ENCODE measurements at places on chromosomes 3 and 15.

DNA sequence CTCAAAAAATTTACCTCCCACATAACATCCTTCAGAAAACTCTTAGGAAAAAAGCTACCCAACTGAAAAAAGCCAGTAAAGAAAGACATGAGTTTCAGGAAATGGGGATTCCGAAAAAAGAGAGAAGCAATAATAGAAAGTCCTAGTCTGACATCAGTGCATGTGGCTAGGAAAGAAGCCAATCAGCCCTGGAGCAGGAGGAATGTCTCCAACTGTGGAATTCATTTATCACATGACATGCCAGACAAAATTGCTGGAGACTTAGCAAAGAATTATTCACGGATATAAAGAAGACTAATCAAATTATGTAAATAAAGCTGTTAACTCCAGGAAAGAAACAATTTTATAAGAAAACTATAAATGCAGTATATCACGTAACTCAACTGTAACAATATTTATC, 258.9 kb upstream of the RARB start:
- no peak for DNase-seq

- DNase-seq = no peak
These were observed 47.7 kb upstream of the INSYN1 start for GRCh38 chr15:73800662-73801345.

GRCh38 chr3:69774029-69774428, 34.8 kb downstream of the MITF start:
- DNase-seq = no peak

DNA sequence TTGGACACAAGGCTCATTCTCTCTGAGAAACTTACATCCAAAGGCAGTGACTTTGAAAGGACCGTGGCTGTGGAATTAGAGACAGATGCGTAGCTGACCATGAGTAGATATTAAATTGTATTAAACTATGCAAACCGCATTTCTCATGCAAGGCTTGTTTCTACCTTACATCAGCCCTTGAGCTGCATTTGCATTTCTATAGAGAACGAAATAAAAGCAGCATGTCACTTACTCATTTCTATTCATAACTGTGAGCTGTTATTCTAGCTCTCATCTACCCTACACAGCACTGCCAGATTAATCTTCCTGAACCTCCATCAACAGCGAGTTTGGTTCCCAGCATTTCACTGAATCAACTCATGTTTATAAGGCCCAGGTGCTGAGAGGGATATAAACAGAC, 72.3 kb downstream of the THSD4 start:
- no peak for DNase-seq

DNA sequence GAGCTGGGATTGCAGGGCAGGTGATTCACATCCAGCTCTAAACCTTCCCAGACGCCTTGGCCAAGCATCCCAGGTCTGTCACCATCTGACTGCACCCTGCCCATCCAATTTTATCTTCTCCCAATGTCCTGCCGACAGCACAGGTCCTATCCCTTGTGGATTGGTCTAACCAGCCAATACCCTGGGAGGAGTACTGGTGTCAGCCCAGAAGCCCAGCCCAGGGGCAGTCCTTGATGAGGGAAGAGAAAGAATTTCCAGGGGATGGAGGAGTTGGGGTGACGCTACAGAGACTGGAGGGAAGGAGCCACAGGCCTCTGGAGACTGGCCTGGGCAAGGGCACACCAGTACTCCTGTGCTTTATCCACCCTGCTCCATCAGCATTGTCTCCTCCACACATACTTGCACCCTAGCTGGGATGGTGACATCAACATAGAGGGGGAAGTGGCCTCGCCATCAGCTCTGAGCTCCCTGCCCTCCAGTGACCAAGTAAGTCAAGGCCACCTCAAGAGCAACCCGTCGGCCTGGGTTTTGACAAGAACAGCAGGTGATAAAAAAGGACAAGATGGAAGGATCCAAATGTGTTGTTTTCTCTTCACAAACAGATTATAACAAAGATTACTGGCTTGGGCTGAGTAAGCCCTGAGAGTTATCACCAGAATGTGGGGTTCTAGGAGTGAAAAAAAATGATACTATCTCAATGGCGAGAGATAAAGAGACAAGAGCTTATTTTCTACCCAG, 114.6 kb downstream of the AQP9 start:
- no peak for DNase-seq

DNA sequence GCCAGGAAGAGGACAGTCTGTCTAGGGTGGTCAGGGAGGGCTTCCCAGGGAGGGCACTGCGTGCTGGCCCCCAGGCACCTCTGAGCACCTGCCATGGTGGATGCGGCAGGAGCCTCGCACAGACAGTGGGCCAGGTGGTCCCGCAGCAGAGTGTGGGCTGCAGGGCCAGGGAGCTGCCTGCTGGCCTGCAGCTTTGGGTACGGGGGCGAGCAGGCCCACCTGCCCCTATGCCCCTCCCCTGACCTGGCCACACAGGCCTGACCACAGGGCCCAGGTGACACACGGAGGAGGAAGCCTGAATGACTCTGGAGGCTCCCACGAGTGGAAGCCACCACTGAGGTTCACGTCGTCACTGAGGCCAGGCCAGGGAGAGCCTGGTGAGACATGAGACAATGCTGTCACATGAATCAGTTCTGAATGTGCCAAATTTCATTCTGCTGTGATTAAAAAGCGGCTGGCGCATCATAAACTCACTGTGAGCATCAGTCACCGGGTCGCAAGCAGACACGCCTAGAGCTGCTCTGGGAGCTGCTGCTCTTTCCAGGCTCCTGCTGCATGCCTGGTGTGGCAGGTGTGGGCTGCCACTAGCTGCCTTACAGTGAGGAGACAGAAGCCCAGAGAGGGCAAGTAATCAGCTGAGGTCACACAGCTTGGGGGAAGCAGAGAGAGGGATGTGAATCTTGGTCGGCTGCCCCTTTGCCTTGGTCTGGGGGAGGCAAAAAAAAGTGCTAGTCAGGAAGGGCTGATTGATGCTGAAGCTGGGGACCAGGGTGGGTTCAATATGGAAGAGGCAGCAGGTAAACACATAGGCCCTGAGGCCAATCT, 39.5 kb upstream of the IQSEC1 start:
- DNase-seq = no peak

DNA sequence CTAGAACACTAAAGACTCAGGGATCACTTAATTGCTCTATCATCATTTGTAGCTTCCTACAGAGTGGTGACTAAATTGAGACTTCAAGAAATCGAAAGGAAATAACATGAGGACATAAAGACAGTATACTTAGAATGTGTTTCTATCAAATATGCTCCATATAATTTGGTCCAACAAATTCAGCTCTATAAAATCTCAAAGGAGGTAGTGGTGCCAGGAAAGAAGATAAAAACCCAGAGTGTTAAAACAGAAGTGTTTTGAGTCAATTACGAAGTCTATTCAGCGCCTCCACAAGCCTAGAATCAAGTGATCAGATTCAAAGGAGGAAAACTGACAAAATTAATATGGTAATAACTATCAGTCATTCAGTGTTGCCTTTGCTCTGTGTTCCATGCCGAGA, 22.9 kb downstream of the MAGI1 start:
- DNase-seq = no peak

DNA sequence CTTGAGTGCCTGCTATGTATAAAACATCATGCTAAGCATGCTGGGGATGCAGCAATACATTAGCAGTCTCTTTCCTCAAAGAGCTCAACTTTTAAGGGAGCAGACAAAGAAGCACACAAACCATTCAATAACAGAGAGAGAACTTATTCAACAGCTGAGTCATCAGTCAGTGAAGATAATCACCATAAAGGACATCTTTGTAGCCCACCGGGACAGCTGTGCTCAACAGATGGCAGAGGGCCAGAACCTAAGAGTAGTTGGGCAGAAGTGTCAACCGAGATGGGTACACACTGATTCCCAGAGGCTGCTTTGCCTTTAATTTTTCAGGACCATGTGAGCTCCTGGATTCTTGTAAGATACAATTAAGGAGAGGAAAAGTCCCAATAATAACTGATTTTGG, 4.2 kb upstream of the RAB8B start:
- DNase-seq = no peak

GRCh38 chr3:27119639-27120038, 249.5 kb downstream of the NEK10 start:
- DNase-seq = no peak

GRCh38 chr3:108153451-108153981, 62.7 kb upstream of the CD47 start:
- DNase-seq = peak; percentile 69

DNA sequence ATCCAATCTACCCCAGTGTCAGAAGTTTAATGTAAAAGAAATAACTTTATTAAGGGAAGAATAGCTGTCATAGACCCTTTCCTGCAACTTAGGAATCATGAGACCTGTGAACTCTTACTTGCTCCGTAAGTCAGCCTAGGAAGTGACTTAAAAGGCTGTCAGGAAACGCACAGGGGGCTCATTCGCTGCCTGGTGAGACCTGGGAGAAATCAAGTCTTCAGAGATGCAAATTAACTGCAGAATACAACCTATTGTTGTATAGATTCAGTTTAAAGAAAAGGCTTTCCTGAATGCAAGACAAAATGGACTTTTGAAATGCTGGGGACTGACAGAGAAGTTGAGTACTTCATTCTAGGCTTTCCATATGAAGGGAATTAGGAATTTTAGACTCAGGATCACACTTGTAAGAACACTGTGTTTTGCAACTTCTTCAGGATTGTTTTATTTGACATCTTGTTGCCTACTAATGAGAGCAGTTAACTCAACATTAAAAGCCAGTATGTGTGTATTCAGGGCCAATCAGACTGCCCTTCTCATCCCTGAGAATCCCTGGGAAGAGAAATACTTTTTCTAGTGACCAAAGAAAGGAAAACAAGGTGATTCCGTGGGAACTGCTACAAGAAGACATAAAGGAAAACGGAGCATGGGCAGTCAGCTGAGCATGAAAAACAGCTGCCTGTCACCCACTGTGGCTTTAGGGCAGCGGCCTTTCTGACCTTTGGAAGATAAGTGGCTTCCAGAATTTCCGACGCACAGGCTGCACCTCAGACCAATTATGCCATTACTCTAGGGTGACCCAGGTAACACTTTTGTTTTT, 18.5 kb upstream of the DPPA4 start:
- DNase-seq = no peak

- no peak for DNase-seq
These were observed 50.9 kb upstream of the DCBLD2 start for GRCh38 chr3:98952404-98952803.

- no peak for DNase-seq
These were observed 4.1 kb downstream of the KNL1 start for GRCh38 chr15:40598126-40598525.

DNA sequence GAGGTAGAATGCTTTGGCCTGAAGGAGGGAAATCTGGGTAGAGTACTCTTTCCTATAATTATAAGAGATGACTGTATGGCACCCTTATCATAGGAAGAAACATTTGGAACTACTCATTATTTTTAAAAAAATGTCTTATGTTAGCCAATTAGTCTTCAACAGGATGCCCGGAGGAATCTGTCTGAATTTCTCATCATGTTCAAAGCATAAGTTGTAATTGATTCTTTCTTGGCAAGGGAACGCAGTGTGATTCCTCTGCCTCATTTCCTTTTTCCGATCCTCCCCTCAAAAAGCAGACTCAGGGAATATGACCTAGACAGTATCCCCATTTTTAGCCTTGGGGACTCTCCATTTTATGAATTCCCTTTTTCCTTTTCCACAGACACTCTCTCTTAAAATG, 165.1 kb downstream of the IL5RA start:
- no peak for DNase-seq

DNA sequence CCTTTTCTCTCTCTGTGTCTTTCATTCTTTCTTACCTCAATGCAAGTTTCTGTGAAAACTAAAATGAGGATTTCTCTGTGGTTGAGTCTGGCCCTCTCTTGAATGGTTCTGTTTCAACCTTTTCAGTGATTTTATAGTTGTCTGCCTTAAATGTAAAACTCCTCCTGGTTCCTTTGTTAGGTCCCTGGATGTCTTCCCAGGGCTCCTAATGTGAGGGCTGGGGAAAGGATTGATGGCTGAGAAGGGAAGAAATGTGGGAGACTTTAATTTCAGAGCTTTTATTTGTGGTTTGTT, 90.6 kb upstream of the GRM7 start:
- no peak for DNase-seq

DNA sequence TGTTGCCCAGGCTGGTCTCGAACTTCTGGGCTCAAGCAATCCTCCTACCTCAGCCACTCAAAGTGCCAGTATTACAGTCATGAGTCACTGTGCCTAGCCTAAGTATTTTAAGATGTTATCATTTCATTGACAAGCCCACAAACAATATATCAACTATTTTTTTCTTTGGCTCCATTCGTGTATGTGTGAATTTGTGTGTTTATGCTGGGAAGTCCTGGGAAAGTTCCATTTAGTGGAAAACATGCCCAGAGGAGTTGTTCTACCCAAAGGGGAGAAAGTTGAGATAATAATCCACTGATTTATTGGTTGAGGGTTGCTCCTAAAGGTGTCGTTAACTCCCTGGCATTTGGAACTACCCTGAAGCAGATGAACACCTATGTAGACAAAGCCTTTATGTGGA, 58.8 kb downstream of the KIF9 start:
- DNase-seq = no peak

- DNase-seq = no peak
These were observed 118.2 kb downstream of the ADAM10 start for GRCh38 chr15:58631319-58631718.

DNA sequence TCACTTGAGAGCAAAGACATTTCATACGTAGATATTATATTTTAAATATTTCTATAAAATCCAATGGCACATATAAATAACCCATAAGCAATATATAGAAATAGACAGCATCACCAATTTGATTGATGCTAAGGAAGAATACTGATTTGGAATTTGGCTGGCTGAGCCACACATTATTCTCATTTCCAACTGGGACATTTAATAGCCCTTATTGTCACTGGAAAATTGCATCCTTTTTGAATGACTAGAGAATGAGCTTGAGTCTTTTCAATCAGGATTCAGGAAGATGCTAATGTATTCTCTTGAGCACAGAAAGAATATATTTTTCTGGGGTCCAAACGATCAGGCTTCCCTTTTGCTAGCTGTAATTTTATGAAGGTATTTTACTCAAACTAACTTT, 70.9 kb upstream of the KCNH8 start:
- no peak for DNase-seq

- no peak for DNase-seq
These were observed 437 bp downstream of the CELSR3 start for GRCh38 chr3:48662145-48662752.

- DNase-seq = no peak
These were observed 2.9 kb upstream of the ANP32A start for GRCh38 chr15:68823561-68823960.

DNA sequence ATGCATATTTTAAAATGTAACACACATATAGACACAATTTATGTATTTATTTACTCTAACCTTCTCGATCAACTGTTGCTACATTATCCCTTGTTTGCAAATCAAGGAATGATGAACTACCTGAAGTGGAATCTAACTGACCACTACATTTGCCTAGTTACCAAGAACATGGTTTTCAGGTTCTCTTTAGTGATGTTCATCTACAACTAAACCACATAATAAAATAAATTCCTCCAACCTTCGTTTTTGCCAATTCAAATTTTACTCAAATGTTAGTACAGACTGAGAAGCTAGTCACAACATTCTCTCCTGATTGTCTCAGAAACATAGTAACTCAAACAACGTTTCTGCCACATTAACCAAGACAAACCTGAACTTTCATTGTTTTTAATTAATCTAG, 521.9 kb downstream of the FOXP1 start:
- no peak for DNase-seq

- no peak for DNase-seq
These were observed 189.4 kb downstream of the TBC1D5 start for GRCh38 chr3:17553080-17553479.

GRCh38 chr3:128280481-128281052, 127.3 kb downstream of the EEFSEC start:
- DNase-seq = no peak

- DNase-seq = no peak
These were observed 105.3 kb downstream of the LSM3 start for GRCh38 chr3:14283813-14284438.

- no peak for DNase-seq
These were observed 90.8 kb downstream of the MCTP2 start for GRCh38 chr15:94322141-94322540.

All from NCI-H1436 (cell line).